ENCODE measurements at places on chromosomes 5 and 9. TPM values are rescaled to one million over a fixed set of nuclear protein-coding genes. Genes with fewer than 3 reads are reported as not detected.

ZNF483 gene
- total RNA-seq, result 12.8 TPM

BAAT gene
- total RNA-seq, result not detected

HMGCR gene
- 20.6 TPM for total RNA-seq

CDC14B gene
- 34.7 TPM for total RNA-seq

PARP8 gene
- total RNA-seq, result 21.8 TPM

SPATA31C2 gene
- not detected for total RNA-seq

SLC6A18 gene
- not detected for total RNA-seq

INIP gene
- 21.0 TPM for total RNA-seq

PCDHA4 gene
- total RNA-seq, result 2.4 TPM

NUTM2G gene
- not detected for total RNA-seq

PCDHA7 gene
- 0.46 TPM for total RNA-seq

PCDHB9 gene
- 1.0 TPM for total RNA-seq

GADD45G gene
- total RNA-seq, result 28.4 TPM

BASP1 gene
- total RNA-seq, result 142 TPM

PRUNE2 gene
- total RNA-seq, result 58.6 TPM

ARL14EPL gene
- total RNA-seq, result not detected

PCDHGA10 gene
- 11.1 TPM for total RNA-seq

GNA14 gene
- total RNA-seq, result 2.4 TPM

STPG3 gene
- total RNA-seq, result 4.2 TPM

TAF11L5 gene
- not detected for total RNA-seq

PCDHA10 gene
- total RNA-seq, result 1.0 TPM

PLPPR1 gene
- not detected for total RNA-seq

SVEP1 gene
- 2.7 TPM for total RNA-seq

SPINK1 gene
- total RNA-seq, result 3.7 TPM

PCDHGA2 gene
- 2.4 TPM for total RNA-seq

OR13C3 gene
- total RNA-seq, result not detected

TRAF1 gene
- 3.1 TPM for total RNA-seq

DDX4 gene
- total RNA-seq, result not detected

PHYHD1 gene
- total RNA-seq, result 50.9 TPM

ORM2 gene
- 0.91 TPM for total RNA-seq

ZNG1F gene
- 6.7 TPM for total RNA-seq

CFAP77 gene
- total RNA-seq, result 2.4 TPM

CER1 gene
- total RNA-seq, result not detected

RLN2 gene
- 2.3 TPM for total RNA-seq

ANP32B gene
- total RNA-seq, result 22.5 TPM

MCTP1 gene
- 3.3 TPM for total RNA-seq

OBP2B gene
- 1.6 TPM for total RNA-seq

PCDH12 gene
- 0.82 TPM for total RNA-seq

C5orf58 gene
- total RNA-seq, result 15.7 TPM

PCDHGB4 gene
- 6.7 TPM for total RNA-seq

GPR150 gene
- total RNA-seq, result 3.0 TPM

SCGB3A2 gene
- total RNA-seq, result not detected

SH3RF2 gene
- 18.2 TPM for total RNA-seq

HMCN2 gene
- total RNA-seq, result 2.9 TPM

OTP gene
- not detected for total RNA-seq

PCDHGA4 gene
- total RNA-seq, result 10.5 TPM

CKMT2 gene
- 9.8 TPM for total RNA-seq

HAPLN1 gene
- 0.14 TPM for total RNA-seq

CCL27 gene
- total RNA-seq, result not detected

All from prostate gland (tissue), 2 donors.